LNCaP clone FGC (cell line): ENCODE measurements at places on chromosomes 3 and 15.

DNA sequence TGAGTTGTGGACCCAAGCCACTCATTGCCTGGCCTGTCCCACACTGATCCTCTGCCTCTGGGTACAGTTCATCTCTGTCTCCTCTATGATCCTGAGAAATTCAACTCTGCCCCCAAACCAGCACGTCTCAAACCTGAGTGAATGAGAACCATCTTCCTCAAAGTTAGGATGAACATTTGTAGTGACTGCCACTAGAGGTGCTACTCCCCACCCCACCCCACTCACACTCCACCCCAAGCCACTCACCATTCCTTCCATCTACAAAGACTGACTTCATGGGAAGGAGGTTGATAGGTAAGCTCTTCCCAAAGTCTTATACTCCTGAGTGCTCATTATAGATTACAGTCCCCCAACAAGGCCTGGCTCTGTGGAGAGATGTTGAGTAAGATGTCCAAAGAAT is 43.8 kb downstream of the NEK10 start:
- DNase-seq = no peak

GRCh38 chr3:62622553-62623174 is 249.3 kb upstream of the FEZF2 start:
- peak; percentile 18 for DNase-seq

GRCh38 chr15:48987142-48987541 is 23.4 kb upstream of the SHC4 start:
- DNase-seq = no peak

- DNase-seq = no peak
Observed at GRCh38 chr3:191393146-191393545, 62.8 kb upstream of the UTS2B start.

DNA sequence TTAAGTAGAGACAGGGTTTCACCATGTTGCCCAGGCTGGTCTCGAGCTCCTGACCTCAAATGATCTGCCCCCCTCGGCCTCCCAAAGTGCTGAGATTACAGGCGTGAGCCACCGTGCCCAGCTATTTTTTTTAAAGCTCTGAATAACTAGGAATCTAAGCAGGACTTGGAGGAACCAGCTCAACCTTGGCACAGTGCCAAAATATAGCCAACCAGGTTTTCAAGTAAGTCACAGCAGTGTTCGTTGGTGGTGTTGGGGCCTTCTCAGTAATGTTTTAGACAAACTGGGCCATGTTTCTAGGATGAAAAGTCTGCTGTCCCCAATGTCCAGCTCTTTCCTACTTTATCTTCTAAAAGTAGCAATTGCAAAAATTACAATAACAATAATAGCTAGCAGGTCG is 6.4 kb upstream of the ADAM10 start:
- DNase-seq = no peak

- no peak for DNase-seq
Observed at GRCh38 chr3:66439666-66440344, 61.0 kb downstream of the LRIG1 start.

GRCh38 chr3:150314248-150315004 is 93.7 kb upstream of the TSC22D2 start:
- peak; percentile 73 for DNase-seq

- DNase-seq = no peak
Observed at GRCh38 chr3:143146486-143147274, 27.1 kb downstream of the CHST2 start.

GRCh38 chr15:57296473-57297162 is 79.7 kb upstream of the CGNL1 start:
- no peak for DNase-seq

GRCh38 chr3:193165431-193166120 is 75.4 kb upstream of the PLAAT1 start:
- no peak for DNase-seq

- DNase-seq = no peak
Observed at GRCh38 chr3:144229330-144229729, 257.7 kb downstream of the DIPK2A start.

DNA sequence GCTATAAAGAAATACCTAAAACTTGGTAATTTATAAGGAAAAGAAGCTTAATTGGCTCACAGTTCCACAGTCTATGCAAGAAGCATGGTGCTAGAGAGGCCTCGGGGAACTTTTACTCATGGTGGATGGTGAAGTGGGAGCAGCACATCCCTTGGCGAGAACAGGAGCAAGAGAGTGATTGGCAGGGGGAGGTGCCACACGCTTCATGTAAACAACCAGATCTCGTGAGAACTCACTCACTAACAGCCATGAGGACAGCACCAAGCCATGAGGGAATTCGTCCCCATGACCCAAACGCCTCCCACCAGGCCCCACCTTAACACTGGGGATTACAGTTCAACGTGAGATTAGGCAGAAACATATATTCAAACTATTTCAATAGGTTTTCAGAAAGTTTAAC is 28.0 kb downstream of the GABRB3 start:
- DNase-seq = no peak

DNA sequence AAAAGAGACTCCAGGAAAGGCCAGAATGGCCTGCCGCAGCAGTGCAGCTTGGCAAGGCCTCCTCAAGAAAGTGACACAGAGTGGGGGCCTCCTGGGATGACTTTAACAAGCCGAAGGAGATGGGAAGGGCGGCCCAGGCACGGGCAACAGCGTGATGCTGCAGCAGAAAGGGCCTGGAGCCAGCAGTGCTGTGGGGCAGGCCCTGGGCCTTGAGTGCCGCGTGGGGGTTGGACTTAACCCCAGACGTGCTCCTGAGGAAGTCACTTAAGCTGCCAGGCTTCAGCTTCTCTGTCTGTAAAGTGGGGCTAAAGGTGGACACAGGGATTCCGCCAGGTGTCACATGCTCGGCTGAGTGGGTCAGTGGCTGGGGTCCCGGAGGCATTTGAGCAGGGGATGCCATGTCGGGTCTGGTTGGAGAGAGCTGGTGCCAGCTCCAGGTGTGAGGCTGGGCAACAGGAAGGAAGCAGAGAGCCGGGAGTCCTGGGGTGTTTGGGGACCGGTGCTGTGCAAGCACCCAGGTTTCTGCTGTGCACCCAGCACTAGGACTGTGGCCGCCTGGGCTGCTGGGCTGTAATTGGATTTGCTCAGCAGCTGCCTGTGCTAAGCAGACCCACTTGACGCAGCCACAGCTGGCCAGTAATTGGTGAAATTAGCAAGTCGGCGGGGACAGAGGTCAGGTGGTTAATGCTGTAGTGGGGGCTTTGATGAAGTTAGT is 7.8 kb downstream of the DNAJB8 start:
- DNase-seq = no peak

DNA sequence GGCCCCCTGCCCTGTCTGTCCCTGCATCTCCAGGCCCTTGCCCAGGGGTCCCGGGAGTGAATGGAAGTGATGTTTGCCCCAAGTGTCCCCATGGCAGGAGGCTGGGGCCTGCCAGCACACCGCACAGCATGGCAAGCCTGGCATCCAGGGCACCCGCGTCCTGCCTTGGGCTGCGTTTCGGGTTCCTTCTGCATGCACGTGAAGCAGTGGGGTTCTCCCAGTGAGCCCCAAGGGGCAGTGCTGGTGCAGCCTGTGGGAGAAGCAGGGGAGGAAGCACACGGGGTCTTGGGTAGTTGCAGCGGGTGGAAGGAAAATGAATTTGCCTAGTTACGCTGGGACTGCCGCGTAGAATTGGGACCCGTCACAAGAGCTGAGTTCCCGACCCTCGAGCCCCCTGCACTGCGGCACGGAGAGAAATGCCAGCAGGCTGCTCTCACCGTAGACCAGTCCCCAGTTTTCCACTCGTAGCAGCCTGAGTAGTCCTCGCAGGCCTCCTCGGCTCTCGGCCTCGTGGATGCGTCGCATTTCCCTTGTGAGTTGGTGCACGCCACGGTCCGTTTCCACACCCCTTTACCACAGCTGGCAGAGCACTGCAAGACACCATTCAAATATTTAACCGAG is 259.5 kb upstream of the LYSMD4 start:
- no peak for DNase-seq

DNA sequence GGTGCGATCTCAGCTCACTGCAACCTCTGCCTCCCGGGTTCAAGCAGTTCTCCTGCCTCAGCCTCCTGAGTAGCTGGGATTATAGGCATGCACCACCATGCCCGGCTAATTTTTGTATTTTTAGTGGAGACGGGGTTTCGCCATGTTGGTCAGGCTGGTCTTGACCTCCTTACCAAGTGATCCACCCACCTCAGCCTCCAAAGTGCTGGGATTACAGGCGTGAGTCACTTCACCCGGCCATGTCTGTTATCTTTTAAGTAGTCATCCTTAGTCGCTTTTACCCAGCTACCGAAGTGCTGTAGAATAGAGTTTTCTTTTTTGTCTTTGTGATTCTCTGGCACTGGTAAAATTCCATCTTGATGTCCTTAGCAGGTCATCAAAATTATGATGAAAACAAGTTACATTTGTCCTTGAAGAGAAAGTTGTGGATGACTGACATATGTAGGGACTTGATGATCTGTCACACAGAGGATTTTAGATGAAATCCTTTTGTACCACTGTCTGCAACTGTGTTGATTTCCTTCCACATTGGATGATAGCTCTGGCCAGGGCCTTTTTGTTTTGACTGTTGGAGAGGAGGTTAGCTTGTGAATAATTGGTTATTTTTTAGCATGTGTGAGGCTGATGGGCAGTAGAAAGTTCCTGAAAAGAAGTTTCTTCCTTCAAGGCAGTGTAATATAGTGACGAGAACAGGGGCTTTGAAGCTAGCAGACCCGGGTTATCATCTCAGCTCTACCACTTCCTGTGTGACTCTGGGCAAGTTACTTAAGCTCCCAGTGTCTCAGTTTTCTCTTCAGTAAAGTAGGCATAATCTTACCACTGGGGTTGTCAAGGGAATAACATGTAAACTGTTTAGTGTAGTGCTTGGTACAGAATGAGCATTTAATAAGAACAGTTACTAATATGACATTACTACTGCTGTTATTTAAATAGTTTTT is 18.8 kb downstream of the ATG7 start:
- no peak for DNase-seq

DNA sequence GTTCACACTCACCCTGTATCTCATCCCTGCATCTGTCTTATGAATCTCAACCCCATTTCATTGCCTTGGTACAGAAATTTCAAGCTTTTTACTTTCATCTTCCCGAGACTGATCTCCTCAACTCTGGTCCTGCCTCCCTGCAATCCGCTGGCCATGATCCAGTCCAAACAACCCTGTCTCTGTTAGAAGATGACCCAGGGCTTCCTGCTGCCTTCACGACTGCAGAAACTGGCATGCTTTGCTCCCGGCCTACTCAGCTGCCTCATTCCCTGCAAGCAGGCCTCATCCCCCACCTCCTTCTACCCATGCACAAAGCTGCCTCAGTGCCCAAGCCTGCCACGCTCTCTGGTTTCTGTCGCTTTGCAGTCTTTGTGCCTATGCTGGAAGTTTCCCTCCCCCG is 12.4 kb downstream of the HES1 start:
- DNase-seq = no peak
